Urinary bladder (tissue), 4 donors: ENCODE measurements at places on chromosomes 3 and 15. TPM values are rescaled to one million over a fixed set of nuclear protein-coding genes. Genes with fewer than 3 reads are reported as not detected.

The ANKDD1A gene
- polyA plus RNA-seq: 7.5 TPM

The FBXL22 gene
- polyA plus RNA-seq: 100 TPM

The SPRED1 gene
- 8.2 TPM for polyA plus RNA-seq

The CCDC191 gene
- 3.1 TPM for polyA plus RNA-seq

The MKRN2OS gene
- polyA plus RNA-seq: 0.33 TPM

The ATP11B gene
- 18.5 TPM for polyA plus RNA-seq

The CLDN16 gene
- 0.16 TPM for polyA plus RNA-seq

The SCAPER gene
- 15.1 TPM for polyA plus RNA-seq

The GOLGA8T gene
- 0.13 TPM for polyA plus RNA-seq

The CCNB2 gene
- 0.61 TPM for polyA plus RNA-seq

The SIDT1 gene
- polyA plus RNA-seq: 2.2 TPM

The USP13 gene
- polyA plus RNA-seq: 6.4 TPM

The SPTBN5 gene
- polyA plus RNA-seq: 2.0 TPM

The DYNLT2B gene
- 16.3 TPM for polyA plus RNA-seq

The FANCD2 gene
- 1.7 TPM for polyA plus RNA-seq

The MEX3B gene
- polyA plus RNA-seq: 3.6 TPM

The BOC gene
- 73.3 TPM for polyA plus RNA-seq

The MYEF2 gene
- 7.1 TPM for polyA plus RNA-seq

The RAD51 gene
- polyA plus RNA-seq: 0.98 TPM

The HYAL1 gene
- 7.0 TPM for polyA plus RNA-seq

The ZNF770 gene
- 17.3 TPM for polyA plus RNA-seq

The SUSD5 gene
- polyA plus RNA-seq: 2.2 TPM

The SOX14 gene
- not detected for polyA plus RNA-seq

The CD86 gene
- 3.4 TPM for polyA plus RNA-seq

The KLHL6 gene
- polyA plus RNA-seq: 0.76 TPM

The PML gene
- 36.5 TPM for polyA plus RNA-seq

The PSMD6 gene
- polyA plus RNA-seq: 78.8 TPM

The SENP2 gene
- 21.9 TPM for polyA plus RNA-seq

The IL17RE gene
- polyA plus RNA-seq: 4.3 TPM

The WNT5A gene
- polyA plus RNA-seq: 7.1 TPM

The HEG1 gene
- polyA plus RNA-seq: 32.9 TPM

The PIERCE2 gene
- polyA plus RNA-seq: 2.4 TPM

The SERPINI2 gene
- polyA plus RNA-seq: 0.08 TPM

The NOX5 gene
- 0.19 TPM for polyA plus RNA-seq

The GAP43 gene
- 5.6 TPM for polyA plus RNA-seq

The PRTG gene
- 0.68 TPM for polyA plus RNA-seq

The TEX55 gene
- polyA plus RNA-seq: not detected

The CTXN2 gene
- polyA plus RNA-seq: 0.06 TPM

The NR2E3 gene
- 0.06 TPM for polyA plus RNA-seq

The ACAD11 gene
- polyA plus RNA-seq: 10.2 TPM

The ANKRD28 gene
- polyA plus RNA-seq: 12.6 TPM

The STAC gene
- polyA plus RNA-seq: 1.5 TPM

The MCF2L2 gene
- 0.44 TPM for polyA plus RNA-seq

The CCR8 gene
- not detected for polyA plus RNA-seq

The TMEM89 gene
- polyA plus RNA-seq: not detected
